NCI-H1694 treated with DMSO at 0.1 percent for 48 hours (cell line): ENCODE measurements at places on chromosomes 5 and 9.
A peak's percentile ranks its signal among the peaks of the same experiment; 100 is the strongest.

- DNase-seq = peak; percentile 37
These were observed 99.6 kb upstream of the TAF11L2 start for GRCh38 chr5:17398431-17398830.

DNA sequence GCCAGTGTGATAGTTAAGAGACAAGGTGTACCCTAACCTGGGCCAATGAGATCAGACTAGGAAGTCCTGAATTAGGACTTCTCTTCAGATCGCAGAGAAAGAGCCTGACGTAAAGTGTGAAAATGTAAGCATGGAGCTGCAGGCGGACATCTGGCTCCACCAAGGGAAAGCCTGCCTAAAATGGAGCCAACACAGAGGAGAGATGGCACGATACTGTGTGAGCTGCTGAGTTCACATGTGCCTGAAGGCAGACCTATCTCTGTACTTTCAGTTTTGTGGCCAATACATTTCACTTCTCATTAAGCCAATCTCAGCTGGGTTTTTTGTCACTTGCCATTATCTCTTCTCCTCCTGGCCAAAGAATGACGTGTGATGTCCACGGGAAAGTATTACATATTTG, 210.5 kb downstream of the ELAVL2 start:
- no peak for DNase-seq

DNA sequence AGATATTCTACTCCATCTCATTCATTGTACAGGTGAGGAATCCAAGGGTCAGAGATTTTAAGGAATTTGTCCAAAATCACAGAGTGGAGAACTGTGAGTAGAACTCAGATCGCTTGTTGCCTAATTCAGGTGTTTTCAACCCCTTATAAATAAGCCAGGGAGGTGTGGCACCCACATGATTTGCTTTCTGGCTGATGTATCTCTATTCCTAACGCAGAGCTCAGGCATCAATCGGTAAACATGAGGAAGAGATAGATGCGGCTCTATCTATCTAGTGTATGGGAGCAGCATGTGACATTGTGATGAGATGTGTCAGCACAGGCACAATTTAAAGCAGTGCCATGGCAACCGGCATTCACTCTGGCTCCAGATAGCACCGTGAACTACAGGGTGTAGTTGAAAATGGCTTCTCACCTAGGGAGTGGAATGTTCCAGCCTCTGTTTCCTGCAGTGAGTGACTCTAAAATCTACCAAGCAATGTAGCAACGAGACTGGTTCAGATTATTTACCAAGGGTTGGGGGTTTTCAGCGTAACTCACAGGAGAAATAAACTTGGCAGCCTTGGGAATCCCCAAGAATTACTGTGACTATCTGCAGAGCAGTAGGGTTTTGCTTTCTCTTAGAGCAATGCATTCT, 53.4 kb upstream of the SUB1 start:
- peak; percentile 85 for DNase-seq

GRCh38 chr9:132788378-132788777, 89.7 kb downstream of the AK8 start:
- no peak for DNase-seq

GRCh38 chr5:139633295-139634027, 14.7 kb upstream of the CXXC5 start:
- DNase-seq = peak; percentile 66

DNA sequence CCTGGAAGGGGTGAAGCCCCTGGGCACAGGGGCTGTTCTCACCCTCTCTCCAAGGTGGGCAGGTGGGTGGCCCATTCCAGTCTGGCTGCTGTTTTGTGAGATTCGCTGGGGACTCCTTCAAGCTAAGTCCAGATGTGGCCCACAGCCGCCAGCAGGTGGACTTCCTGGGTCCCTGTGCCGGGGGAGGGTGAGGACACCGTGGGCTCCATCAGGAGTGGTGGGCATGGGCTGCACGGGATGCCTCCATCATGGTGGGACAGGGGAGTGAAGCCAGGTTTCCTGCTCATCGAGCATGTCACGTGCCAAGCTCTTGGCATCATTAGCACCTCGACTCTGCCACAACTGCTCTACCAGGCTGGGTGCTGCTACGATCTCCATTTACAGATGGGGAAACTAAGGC, 1.8 kb downstream of the NCS1 start:
- DNase-seq = no peak
